ENCODE measurements at places on chromosomes 1 and 21. TPM values are rescaled to one million over a fixed set of nuclear protein-coding genes. Genes with fewer than 3 reads are reported as not detected.

- DNase-seq = peak; percentile 51
Observed at GRCh38 chr1:41241354-41241748, 755 bp downstream of the SCMH1 start.

- no peak for DNase-seq
Observed at GRCh38 chr1:12547586-12548225, 70.3 kb downstream of the DHRS3 start.

DNA sequence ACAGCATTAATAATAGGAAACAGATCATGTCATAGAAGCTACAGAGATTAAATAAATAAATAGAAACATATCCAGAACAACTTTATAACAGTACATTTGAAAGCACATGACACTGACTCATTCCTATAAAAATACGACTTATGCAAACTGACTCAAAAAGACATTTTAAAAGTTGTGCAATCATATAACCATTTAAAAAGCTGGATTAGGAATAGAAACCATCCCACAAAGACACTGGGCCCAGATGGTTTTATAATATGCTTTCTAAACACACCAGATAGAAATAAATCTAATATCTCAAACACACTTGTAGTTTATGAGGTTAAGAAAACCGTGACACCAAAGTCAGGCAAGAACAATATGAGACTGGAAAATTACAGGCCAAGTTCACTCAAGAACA is 47.6 kb downstream of the MATN1 start:
- peak; percentile 66 for DNase-seq

DNA sequence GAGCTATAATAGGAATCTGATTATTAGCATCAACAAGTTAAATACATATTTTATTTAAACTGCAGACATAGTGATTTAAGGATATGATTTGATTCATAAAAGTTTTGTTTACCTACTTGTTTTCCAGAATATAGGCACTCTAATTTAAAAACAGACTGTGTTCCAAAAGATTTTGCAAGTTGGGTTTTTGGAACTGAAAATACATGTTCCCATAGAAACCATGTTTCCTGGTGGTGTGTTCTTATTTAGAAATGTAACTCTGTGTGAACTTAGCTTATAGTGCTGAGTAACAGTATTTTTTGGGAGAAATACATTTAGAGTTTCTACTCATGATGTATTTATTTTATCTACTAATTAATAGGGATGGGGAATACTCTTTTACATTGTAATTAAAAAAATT is 21.8 kb downstream of the USP25 start:
- DNase-seq = no peak

- peak; percentile 59 for DNase-seq
Observed at GRCh38 chr21:16587681-16588375, 858.0 kb downstream of the USP25 start.

GRCh38 chr21:14099570-14099969 is 111.2 kb downstream of the LIPI start:
- DNase-seq = no peak

- DNase-seq = no peak
Observed at GRCh38 chr1:178376008-178376407, 120.8 kb downstream of the CLEC20A start.

GRCh38 chr1:20266141-20266540 is 24.5 kb upstream of the VWA5B1 start:
- DNase-seq = peak; percentile 47

GJA5 gene
- total RNA-seq = 2.0 TPM

PTPN22 gene
- 0.04 TPM for total RNA-seq

DNA sequence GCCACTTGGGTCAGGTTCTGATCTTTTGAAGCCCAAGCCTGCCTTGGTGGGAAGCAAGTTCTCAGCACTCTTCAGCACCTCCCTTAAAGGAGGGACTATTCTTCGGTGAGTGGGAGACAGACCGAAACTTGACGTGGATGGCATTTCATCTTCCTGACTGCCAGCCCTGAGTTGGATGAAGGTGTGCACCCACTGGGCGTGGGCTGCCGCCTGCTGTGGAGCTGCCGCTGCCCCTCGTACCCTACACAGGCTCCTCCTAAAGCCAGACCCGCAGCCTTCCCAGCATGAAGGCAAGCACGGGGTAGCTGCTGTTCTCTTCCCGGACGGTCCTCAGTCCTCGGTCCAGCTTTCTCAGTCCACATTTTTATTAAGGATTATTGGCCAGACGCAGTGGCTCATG is 84.2 kb downstream of the SLC66A1 start:
- DNase-seq = no peak

FALEC gene
- 0.73 TPM for total RNA-seq

Data from PC-3 (cell line).